ENCODE measurements at places on chromosomes 4 and X. TPM values are rescaled to one million over a fixed set of nuclear protein-coding genes. Genes with fewer than 3 reads are reported as not detected.

GRCh38 chrX:968148-968965, 244.1 kb downstream of the CRLF2 start:
- DNase-seq: no peak

GRCh38 chr4:61195101-61195500, 5.0 kb upstream of the ADGRL3 start:
- DNase-seq: no peak

- DNase-seq: no peak
Observed at GRCh38 chr4:10157478-10158332, 41.1 kb upstream of the WDR1 start.

GRCh38 chr4:182778222-182778982, 138.8 kb downstream of the DCTD start:
- DNase-seq: no peak

The VEGFD gene
- total RNA-seq: not detected
